CD4-positive, alpha-beta T cell treated with Interleukin-17A for 1 hour (primary cell): ENCODE measurements at places on chromosomes 12 and 14.

GRCh38 chr12:66240096-66240820 lies 51.2 kb downstream of the IRAK3 start:
- DNase-seq = no peak

DNA sequence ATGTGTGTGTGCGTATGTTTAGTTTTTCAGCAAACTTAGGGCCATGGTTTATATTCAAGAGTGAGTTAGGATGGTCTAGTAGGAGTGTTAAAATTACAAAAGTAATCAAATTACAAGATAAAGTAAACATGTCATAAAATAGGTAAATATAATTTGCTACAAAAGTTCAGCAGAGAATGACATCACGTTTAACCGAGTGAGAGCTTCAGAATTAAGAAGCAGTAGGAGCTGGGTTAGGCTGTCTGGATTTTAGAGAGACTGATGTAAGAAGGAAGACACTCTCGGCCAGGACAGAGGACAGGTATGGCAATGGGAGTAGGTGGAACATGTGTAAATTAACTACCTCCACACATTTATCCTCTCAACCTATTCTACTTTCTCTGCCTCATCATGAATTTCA lies 11.6 kb upstream of the MGST1 start:
- no peak for DNase-seq

DNA sequence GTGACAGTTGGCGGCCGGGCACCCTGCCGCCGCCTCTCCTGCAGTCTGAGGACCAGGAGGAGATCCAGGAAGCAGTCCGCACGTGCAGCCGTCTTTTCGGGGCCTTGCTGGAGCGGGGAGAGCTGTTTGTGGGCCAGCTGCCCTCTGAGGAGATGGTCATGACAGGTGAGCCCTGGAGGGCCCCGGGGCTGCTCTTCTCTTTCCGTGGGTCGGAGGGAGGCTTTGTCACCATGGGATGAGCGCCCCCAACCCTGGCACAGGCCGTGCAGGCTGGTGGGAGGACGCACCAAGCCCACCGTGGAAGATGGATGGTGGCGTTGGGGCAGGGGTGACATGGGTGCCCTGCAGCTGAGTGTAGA lies 532 bp downstream of the NOC4L start:
- DNase-seq = no peak

DNA sequence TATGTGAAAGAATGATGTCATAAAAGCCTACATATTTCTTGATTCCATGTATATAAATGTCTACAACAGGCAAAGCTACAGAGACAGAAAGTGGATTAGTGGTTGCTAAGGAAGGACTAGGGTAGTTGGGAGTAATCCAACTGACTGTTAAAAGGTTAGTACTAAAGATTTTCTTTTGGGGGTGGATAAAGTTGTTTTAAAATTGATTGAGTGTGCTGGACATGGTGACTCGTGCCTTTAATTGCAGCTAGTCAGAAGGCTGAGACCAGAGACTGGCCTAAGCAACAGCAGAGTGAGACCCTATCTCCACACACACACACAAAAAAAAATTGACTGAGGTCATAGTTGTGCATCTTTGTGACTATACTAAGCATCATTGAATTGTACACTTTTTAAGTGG lies 234.3 kb downstream of the C12orf50 start:
- DNase-seq = no peak

- no peak for DNase-seq
These were observed 254.3 kb downstream of the RGS6 start for GRCh38 chr14:72186523-72186922.

DNA sequence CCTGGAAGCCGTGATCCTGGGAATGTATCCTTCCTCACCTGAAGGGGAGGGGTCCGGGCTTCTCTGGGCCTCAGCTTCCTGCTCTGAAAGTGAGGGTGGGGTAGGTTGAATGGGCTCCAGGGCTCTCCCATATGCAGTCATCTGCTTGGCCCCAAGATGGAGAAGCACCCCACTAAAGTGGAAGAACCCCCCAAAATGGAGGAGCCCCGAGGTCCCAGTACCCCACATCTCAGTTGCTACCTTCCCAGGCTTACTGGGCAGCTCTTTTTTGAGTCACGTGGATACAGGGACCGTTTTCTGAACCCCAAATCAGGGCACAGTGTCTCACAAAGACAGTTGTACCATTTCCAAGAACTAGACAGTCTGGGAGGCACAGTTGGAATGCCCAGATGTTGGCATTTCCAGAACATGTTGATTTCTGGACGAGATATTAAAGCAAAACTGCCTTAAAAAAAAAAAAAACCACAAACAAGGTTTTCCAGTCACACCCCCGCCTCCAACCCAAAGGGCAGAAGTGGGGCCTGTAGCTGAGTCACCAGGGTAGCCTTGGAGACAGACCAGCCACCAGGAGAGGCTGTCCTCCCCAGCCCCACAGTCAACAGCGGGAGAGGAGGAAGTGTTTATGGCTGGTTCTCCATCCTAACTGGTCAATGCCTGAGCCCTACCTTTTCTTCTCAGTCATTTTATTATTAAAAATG lies 12.1 kb downstream of the VASH1 start:
- peak; percentile 35 for DNase-seq

- DNase-seq = peak; percentile 56
These were observed 2.2 kb upstream of the PPTC7 start for GRCh38 chr12:110585231-110585799.

- no peak for DNase-seq
These were observed 21.7 kb downstream of the ELK3 start for GRCh38 chr12:96215919-96216273.

- no peak for DNase-seq
These were observed 214.3 kb upstream of the CDKN3 start for GRCh38 chr14:54182419-54183045.

DNA sequence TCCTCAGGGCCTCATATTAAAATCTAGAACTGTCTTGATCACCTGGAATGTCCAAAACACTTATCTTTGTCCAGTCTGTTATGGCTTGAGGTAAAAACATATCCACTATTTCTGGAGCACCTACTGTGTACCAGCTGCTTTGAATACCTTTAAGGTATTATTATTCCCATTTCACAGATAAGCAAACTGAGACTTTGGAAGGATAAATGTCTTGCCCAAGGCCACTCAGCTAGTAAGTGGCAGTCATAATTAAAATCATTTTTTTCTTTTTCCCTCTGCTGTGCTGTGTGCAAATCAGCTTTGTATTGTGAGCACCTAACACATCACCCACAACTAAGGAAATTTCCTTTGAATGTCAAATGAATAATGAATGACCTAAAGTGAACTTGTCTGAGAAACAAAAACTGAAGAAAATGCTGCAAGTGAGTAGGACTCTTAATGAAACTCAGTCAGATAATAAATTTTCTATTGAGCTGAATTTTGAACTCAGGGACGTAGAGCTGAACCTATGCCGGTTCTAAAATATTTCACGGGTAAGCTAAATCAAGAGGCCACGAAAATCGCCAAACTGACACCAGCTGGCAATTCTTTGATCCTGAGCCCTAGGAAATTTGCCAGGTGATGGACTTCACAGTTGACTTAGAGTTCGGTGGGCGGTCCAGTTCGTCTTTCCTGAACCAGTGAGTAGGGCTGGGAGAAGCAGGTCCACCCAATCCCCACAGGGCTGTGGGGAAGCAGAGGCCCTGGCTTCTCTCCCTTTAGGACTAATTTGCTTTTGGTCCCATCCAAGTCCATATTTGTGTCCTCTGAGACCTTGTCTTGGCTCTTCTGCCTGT lies 159.7 kb upstream of the PWP1 start:
- DNase-seq = no peak

DNA sequence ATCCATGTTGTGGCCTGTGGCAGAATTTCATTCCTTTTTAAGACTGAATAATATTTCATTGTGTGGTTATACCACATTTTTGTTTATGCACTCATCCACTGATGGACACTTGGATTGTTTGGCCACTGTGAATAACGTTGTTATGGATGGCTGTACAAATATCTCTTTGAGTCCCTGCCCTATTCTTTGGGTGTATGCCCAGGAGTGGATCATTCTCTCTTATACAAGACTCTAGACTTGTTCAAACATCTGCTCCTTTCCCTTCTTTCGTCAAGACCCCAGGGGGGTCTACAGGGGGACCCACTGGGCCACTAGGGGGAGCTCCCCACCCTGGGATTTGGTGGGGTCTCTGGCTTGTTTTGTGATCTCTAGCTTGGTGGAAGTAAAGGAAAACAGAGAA lies 77.4 kb downstream of the FBXL14 start:
- no peak for DNase-seq

DNA sequence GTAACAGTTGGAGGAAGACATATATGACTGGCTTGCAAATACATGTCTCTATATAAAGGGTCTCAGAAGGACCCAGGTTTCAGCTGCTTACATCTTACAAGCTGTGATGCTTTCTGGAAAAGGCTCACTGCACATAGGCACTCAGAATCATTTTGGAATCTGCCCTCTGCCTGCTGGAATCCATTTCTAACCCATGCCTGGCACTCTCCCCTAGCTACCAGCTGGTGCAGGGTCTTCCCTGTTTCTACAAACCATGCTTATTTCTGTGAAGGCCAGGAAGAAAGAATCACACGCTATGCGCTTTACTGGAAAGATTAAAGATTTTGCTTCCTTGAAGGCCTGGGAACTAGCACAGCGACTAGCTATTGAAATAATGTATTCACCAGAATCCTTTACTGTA lies 151.3 kb downstream of the DICER1 start:
- DNase-seq = no peak

- no peak for DNase-seq
These were observed 39.2 kb upstream of the ANKRD9 start for GRCh38 chr14:102548616-102549240.

DNA sequence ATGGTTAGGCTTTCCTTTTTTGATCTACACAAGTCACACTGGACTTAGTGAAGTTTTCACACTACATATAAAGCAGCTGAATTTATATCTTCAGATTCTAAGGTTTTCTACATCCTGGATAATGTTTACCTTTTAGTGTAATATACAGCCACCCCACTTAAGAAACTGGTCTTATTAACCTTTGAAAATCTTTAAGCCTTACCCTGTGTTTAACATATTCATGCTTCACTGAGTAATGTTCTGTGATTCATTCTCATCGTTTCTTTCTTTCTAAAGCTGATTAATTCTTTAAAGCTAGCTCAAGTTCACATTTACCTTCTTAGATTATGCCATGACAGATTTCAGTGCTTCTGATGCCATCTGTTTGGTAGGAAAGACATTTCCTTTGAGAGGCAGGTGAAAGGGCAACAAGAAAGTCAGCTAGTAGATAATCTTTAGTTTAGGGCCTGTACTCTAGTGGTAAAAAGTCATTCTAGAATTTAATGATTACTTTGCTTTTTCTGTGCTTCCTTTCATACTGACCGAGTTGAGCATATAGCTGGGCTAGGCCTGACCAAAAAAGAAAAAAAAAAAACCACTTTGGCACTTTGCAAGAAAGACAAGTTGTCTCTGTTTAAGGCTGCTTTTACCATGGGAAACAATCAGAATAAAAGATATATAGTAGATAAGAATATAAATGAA lies 690.9 kb upstream of the FBXO33 start:
- DNase-seq = no peak

- no peak for DNase-seq
These were observed 57.3 kb downstream of the GALNT16 start for GRCh38 chr14:69317102-69317755.

DNA sequence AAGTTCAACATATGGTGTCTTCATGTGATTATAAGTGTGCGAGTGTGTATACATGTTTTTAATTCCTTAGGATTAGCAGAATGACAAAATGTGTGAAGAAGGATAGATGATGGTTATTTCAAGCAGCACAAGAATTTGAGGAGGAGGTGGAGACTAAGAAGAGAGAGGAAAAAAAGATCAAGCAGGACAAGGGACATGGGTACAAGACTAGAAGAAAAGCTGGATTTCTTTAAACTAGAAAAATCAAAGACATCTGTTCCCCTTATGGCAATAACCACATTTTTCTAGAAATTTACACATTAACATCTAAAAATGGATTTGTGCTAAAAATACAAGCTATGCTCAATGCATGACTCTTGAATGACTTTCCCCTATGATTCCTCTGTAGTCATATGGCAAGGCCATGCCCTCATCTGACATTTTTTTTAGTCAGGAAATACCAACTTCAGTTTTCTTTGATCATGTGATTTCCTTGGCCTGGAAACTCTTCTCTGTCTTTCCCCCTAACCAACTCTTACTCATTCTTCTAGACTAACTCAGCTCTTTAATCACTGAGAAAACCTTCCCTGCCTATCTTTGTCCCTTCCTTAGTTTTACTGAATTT lies 435.8 kb downstream of the NRXN3 start:
- DNase-seq = no peak

GRCh38 chr12:50517421-50518048 lies 12.8 kb downstream of the DIP2B start:
- peak; percentile 39 for DNase-seq

DNA sequence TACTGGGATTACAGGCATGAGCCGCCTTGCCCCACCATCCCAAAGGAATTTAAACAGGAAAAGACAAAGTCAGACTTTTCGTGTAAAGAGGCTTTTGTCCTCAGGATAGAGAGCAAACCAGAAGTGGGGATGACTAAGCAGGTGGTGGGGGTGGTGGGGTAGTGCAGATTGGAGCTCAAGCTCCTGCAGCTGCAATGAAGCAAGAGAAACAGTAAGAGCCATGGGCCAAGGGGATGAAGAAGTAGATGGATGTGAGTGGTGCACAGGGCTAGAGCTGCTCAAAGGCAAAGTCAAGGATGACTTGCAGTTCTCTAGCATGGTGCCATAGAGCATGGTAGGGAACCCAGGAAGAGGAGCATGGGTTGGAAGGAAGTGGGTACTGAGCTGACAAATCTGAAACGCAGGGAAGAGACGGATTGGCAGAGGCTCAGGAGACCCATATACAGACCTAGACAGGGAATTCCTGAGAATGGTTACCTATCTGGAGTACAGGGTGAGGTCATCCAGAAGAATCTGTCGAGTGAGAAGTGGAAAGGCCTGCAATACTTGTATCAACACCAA lies 11.4 kb upstream of the RNF34 start:
- no peak for DNase-seq

GRCh38 chr12:27319409-27319808 lies 13.2 kb upstream of the BMAL2 start:
- DNase-seq = no peak

- DNase-seq = no peak
These were observed at the start of gene TMEM253 for GRCh38 chr14:21100931-21101330. TMEM253 (plus strand) TSS chr14:21101066; CDS start chr14:21101344, 278 bp downstream.

DNA sequence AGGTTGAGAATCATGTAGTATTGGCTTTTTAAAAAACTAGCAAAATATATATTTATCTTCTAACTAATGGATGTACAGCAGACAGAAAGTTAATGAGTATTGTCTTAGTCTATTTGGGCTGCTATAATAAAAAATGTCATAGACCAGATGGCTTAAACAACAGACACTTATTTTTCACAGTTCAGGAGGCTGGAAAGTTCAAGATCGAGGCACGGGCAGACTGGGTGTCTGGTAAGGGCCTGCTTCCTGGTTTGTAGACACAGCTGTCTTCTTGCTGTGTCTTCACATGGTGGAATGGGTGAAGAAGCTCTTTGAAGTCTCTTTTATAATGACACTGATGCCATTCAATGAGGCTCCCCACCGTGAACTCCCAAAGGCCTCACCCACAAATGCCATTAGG lies 70.1 kb upstream of the KRR1 start:
- DNase-seq = no peak
